Stimulated activated CD8-positive, alpha-beta memory T cell treated with anti-CD3 and anti-CD28 coated beads, Interleukin-4, amount 100 ng/mL, for 1 hour (primary cell): ENCODE measurements at places on chromosomes 4 and X.

- DNase-seq = no peak
Observed at GRCh38 chr4:180189666-180190065, 2053.5 kb upstream of the TENM3 start.

DNA sequence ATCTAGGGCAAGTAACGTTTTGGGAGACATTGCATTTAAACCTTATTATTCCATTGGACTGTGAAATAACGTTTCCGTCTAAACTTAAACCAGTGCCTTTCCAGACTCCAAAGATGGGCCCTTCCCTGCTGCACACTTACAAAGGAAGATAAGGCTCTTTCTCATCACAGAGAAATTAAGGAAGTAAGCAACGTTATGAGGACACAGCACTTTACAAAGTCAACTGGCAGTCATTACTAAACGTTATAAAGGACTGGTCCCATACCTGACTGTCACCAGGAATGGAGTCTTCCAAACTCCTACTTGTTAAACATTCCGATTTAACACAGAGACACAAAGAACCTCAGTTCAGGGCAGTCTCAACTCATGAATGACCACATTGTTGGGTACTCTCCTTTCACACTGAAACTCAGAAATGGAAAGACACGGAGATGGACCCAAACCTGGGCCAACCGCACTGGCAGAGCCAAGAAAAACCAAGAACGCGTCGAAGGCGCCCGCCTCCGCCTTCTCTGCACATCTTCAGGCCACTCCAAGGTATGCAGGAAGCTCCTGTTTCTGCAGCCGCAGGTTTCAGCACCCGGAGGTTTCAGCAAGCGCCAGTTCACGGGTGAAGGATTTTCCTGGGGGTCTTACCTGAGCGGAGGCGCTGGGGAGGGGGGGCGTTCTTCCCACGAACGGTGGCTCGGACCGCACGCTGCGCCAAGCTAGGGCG, 670 bp downstream of the PAPSS1 start:
- no peak for DNase-seq

DNA sequence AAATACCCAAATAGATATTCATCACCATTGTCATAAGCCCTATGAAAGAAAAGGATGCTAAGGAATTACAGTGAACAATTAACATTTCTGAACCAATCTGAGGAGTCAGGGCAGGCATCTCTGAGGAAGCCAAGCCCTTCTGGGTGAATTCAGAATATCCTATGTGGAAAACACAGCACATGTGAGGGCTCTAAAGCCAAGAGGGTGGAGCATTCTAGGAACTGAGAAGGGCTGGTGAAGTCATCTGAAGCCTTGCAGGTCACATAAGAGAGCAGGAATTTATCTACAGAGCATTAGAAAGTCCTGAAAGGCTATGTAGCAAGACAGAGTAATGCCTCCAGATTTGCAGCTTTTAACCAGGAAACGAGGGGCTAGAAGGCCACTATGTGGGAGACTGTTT, 195.7 kb downstream of the SPATA18 start:
- DNase-seq = no peak

DNA sequence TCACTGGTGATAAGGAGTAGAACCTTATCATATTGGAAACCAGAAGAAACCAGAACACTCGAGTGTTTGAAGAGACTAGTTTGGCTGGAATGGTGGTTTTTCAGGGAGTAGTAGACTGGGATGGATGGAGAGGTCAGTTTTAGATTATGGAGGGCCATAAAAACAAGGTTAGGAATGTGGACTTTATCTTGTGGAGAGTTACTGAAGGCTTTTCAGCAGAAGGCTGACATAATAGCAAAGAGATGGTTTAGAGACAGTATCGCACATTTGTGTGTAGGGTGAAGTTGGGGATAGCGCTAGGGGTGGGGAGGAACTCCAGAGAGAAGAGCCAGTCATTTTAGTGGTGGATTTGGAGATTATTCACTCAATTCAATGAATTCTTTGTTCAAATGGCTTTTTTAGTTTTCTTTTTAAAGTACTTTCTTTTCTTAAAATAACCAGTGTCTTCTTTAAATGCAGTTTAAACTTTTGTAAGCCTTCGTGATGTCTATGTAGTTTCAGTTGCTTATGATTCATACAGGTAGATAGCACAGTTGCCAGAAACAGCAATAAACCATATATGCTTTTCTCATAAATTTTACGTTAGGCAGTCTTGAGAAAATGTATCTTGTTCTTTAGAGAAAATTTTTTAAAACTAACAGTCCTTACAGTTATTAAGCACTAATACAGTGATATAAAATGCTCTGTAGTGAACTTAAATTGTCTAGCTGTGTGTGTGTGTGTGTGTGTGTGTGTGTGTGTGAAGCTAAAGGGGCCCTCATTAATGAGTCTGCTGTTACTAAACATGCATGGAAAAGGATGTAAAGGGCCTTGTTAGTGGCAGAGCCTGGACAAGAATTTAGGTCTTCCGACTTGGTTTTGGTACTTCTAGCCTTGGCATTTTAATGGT, 3.8 kb downstream of the ARHGAP10 start:
- DNase-seq = no peak

DNA sequence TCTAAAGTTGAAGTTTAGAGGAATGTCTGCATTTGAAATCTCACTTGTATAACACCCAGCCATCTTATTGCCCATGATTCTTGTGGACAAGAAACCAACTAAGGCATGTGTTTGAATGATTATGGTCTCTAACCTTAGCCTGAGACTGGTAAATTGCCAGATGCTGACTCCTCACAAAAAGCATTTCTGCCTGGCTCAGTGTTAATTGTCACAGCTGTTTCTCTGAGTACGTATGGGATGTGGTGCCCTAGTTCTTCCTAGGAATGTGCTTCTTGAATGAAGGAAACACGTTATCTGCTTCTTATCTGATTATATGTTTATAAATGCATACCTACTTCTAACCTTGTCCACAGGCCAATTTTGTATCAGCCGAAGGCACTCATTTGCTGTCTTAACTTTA, 63.1 kb upstream of the NDP start:
- no peak for DNase-seq

GRCh38 chrX:73400136-73400748, 46.6 kb upstream of the CDX4 start:
- DNase-seq = no peak

GRCh38 chr4:109414938-109415337, 18.7 kb upstream of the SEC24B start:
- DNase-seq = no peak

- DNase-seq = no peak
Observed at GRCh38 chrX:23515028-23515427, 152.3 kb upstream of the PRDX4 start.
